ENCODE measurements at places on chromosomes 2 and 18.
A peak's percentile ranks its signal among the peaks of the same experiment; 100 is the strongest.

GRCh38 chr2:169365029-169365480 is 2.7 kb upstream of the LRP2 start:
- peak overlapping the region; percentile 66 for H3K27ac ChIP-seq
- H3K27me3 ChIP-seq, result peaks cover 32% of the 10 kb centered on the region
- peaks cover 20% of the 10 kb centered on the region for H3K36me3 ChIP-seq
- H3K4me1 ChIP-seq, result peaks cover 17% of the 10 kb centered on the region

GRCh38 chr18:35171315-35171987 is 69.4 kb upstream of the ZNF397 start:
- no peaks in the 10 kb centered on the region for H3K4me1 ChIP-seq
- H3K27me3 ChIP-seq, result peaks cover 4% of the 10 kb centered on the region
- H3K4me3 ChIP-seq, result peak overlapping the region; percentile 11
- H3K36me3 ChIP-seq, result no peaks in the 10 kb centered on the region
- peak overlapping the region; percentile 76 for H3K27ac ChIP-seq

DNA sequence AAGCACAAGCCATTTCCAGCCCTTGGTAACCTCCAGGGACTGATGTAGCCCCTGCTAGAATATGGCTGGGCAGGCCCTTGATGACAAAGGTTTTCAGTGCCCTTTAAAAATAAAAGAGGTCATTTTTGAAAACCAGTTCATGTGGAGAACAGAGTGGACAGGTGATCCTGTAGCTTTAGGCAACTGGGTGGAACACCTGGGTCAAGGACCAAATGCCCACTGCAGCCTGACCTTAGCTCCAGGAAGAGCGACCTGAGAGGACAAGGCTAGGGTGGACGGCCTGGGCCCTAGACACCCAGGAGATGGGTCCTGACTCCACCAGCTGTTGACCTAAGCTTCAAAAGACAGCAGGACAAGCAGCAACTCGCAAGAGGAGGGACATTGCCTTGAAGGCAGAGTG is 116.6 kb downstream of the LIPG start:
- ATAC-seq, result no peak
- H3K27ac ChIP-seq, result no peak overlapping the region
- no peak overlapping the region for H3K4me3 ChIP-seq
- H3K36me3 ChIP-seq, result no peaks in the 10 kb centered on the region
- peaks cover 11% of the 10 kb centered on the region for H3K27me3 ChIP-seq
- no peaks in the 10 kb centered on the region for H3K4me1 ChIP-seq

DNA sequence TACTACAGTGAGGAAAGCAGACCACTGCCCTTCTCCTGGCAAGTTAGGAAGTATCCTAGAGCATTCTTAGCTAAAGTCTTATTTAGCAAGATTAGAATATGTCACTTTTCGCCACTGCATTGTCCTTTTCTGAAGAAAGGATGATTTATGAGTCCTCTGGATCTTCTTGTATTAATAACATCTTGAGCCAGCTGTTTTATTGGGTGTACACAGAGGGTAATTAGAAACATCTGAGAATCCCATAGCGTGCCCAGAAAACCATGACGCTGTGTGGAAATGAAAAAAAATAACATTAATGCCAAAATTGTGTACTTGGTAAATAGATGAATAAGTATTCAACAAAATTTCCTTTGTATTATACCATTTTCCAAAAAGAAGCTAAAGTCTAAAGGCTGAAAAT is 198.7 kb downstream of the LTBP1 start:
- H3K36me3 ChIP-seq, result no peaks in the 10 kb centered on the region
- H3K4me3 ChIP-seq, result no peak overlapping the region
- no peak for ATAC-seq
- peaks cover 22% of the 10 kb centered on the region for H3K27me3 ChIP-seq

GRCh38 chr2:215527736-215528135 is 91.9 kb upstream of the FN1 start:
- no peaks in the 10 kb centered on the region for H3K36me3 ChIP-seq
- H3K4me1 ChIP-seq, result no peaks in the 10 kb centered on the region
- ATAC-seq, result no peak
- H3K27me3 ChIP-seq, result no peaks in the 10 kb centered on the region
- no peak overlapping the region for H3K4me3 ChIP-seq

DNA sequence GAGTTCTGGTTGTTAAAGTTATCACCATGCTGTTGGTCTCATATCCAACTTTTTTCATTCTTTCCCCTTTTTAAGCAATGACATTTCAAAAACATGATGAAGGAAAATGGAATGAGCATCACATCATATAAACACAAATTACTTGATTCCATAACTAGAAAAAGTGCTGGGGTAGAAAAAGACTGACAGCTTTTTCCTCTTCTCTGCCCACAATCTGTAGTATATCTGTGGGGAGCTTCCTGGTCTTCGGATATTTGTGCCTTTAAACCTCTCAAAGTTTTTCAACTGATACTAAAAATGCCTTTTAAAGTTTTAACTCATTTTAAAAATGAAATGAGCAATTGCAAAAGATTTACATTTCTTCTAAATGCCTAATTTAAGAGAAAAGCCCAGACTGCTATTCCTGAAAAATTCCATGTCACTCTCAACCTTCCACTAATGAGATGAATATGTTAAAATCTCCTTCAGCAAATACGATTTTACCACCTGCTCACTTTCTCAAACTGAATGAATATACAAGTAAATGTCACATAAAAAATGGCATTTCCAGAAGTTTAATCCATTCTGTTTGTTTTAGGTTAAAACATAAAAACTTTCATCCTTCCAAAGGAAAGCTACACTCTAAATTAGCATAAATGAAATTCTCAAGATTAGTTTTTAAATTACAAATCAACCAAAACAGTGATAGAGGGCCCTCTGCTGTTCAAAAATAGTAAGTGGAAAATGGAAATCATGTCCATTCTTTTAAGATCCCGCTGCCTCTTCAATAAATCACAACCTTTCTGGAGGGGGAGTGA is 2.1 kb downstream of the DNAH7 start:
- no peak for ATAC-seq
- no peak overlapping the region for H3K27ac ChIP-seq
- peaks cover 4% of the 10 kb centered on the region for H3K4me1 ChIP-seq
- no peaks in the 10 kb centered on the region for H3K36me3 ChIP-seq
- peak overlapping the region; percentile 32 for H3K4me3 ChIP-seq
- H3K27me3 ChIP-seq, result no peaks in the 10 kb centered on the region

- peaks cover 8% of the 10 kb centered on the region for H3K27me3 ChIP-seq
- H3K4me3 ChIP-seq, result no peak overlapping the region
- H3K27ac ChIP-seq, result no peak overlapping the region
- no peaks in the 10 kb centered on the region for H3K36me3 ChIP-seq
- ATAC-seq, result no peak
- no peaks in the 10 kb centered on the region for H3K4me1 ChIP-seq
These were observed 404.6 kb upstream of the CWC22 start for GRCh38 chr2:180411661-180412060.

GRCh38 chr18:13267431-13267873 is 48.9 kb downstream of the LDLRAD4 start:
- H3K27ac ChIP-seq, result peak overlapping the region; percentile 95
- ATAC-seq, result peak; percentile 24
- no peaks in the 10 kb centered on the region for H3K36me3 ChIP-seq
- peaks cover 47% of the 10 kb centered on the region for H3K4me1 ChIP-seq
- no peaks in the 10 kb centered on the region for H3K27me3 ChIP-seq

DNA sequence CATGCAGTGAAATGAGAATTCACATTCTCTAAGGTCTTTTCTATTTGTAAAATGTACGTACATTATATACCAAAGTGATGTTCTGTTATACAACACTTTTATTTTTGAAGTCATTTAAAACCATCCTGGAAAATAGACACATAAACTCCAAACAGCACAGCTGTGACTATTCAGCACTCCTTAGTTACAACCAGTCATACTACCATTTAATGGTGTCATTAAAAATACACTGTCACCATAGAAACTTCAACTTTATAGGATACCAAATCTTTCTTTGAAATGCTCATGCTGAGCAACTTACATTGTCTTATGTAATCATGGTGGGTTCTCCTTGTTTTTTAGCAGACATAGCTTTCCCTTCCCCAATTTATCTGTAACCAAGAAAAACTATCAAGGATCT is 85.3 kb downstream of the METTL4 start:
- H3K27me3 ChIP-seq, result peaks cover 32% of the 10 kb centered on the region
- no peak overlapping the region for H3K4me3 ChIP-seq
- H3K36me3 ChIP-seq, result no peaks in the 10 kb centered on the region
- no peaks in the 10 kb centered on the region for H3K4me1 ChIP-seq
- H3K27ac ChIP-seq, result no peak overlapping the region

- peak overlapping the region; percentile 92 for H3K27ac ChIP-seq
- H3K27me3 ChIP-seq, result no peaks in the 10 kb centered on the region
- H3K4me1 ChIP-seq, result peaks cover 24% of the 10 kb centered on the region
- H3K36me3 ChIP-seq, result peaks cover 100% of the 10 kb centered on the region
These were observed 80.4 kb downstream of the LPIN2 start for GRCh38 chr18:2932247-2933181.

DNA sequence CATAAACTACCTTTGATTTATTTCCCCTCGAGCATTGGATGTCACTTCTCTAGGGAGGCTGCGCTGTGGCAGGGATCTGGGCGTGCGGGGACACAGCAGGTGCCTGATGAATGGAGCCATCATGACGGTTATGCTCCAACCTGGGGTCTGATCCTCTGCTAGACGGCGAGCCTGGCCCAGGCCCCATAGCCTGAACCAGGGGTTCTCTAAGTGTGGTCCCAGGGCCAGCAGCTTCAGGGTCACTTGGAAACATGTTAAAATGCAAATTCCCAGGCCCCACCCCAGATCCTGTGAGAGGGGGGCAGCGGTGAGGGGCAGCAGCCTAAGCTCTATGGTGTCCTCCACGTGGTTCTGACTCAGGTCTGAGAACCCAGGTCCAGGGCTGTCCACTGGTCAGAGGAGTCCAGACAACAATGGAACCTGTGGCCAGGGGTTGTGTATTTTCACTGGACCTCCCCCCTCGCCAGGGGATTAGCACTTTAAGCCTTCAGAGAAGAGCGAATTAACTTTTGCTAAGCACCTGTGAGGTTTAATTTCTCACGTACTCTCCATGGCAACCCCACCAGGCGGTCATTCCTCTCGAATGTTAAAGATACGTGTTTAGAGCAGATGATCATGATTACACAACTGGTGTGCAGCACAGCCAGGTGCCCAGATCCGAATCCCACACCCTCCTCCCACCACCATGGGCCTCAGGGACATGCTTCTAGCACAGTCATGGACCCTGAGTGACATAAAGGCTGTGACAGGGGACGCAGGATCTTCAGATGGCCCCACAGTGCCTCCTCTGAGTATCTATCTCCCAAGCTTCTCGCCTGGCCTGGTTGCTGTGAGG is 1.6 kb upstream of the ARHGEF4 start:
- no peaks in the 10 kb centered on the region for H3K4me1 ChIP-seq
- ATAC-seq, result no peak
- no peak overlapping the region for H3K4me3 ChIP-seq
- no peak overlapping the region for H3K27ac ChIP-seq
- peaks cover 21% of the 10 kb centered on the region for H3K27me3 ChIP-seq

GRCh38 chr2:48723129-48723528 is 32.4 kb downstream of the LHCGR start:
- no peaks in the 10 kb centered on the region for H3K36me3 ChIP-seq
- peak; percentile 57 for ATAC-seq
- H3K27me3 ChIP-seq, result peaks cover 9% of the 10 kb centered on the region
- no peaks in the 10 kb centered on the region for H3K4me1 ChIP-seq

DNA sequence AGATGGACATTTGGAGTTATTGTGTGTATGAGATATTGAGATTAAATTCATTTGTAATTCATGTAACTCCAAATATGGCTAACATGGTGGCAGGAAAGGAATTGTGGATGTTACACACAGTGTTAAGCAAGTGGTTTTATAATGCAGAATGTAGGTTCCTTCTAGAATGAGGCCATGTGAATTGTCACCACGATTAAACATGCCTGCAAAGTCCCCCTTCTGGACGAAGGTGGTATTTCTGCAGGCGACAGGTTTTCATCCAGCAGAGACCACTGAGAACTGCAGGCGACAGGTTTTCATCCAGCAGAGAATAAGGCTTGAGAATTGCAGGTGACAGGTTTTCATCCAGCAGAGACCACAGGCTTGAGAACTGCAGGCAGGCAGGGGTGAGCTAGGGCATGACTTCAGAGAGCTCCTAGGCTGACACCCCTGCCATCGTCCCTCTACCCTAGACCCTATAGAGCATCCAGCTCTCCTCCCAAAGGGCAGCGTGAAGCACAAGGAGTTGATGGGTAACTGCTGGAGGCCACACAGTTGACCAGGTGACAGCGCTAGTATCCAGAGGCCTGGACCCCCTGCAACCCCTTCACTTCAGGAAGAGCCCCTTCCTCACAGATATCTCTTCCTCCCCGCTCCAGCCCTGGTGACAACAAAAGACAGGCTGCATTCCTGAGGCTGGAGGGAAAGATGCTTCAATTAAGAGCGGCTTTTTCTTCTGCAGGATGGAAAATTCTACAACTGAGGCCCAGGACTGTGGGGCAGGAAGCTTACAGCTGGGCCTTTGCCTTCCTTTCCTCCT is 175.8 kb downstream of the LOXHD1 start:
- H3K36me3 ChIP-seq, result no peaks in the 10 kb centered on the region
- no peaks in the 10 kb centered on the region for H3K27me3 ChIP-seq
- no peak for ATAC-seq
- H3K4me1 ChIP-seq, result peaks cover 4% of the 10 kb centered on the region

- no peak overlapping the region for H3K27ac ChIP-seq
- H3K4me1 ChIP-seq, result no peaks in the 10 kb centered on the region
- H3K4me3 ChIP-seq, result no peak overlapping the region
- H3K27me3 ChIP-seq, result peaks cover 8% of the 10 kb centered on the region
- H3K36me3 ChIP-seq, result no peaks in the 10 kb centered on the region
These were observed 175.4 kb upstream of the SPRED2 start for GRCh38 chr2:65607662-65608305.

GRCh38 chr2:54053830-54054229 is 61.6 kb upstream of the ACYP2 start:
- peak overlapping the region; percentile 66 for H3K4me3 ChIP-seq
- H3K36me3 ChIP-seq, result peaks cover 6% of the 10 kb centered on the region
- H3K27me3 ChIP-seq, result no peaks in the 10 kb centered on the region
- peak; percentile 55 for ATAC-seq
- peaks cover 17% of the 10 kb centered on the region for H3K4me1 ChIP-seq

GRCh38 chr18:55841314-55841713 is 253.3 kb upstream of the TCF4 start:
- H3K27ac ChIP-seq, result no peak overlapping the region
- no peaks in the 10 kb centered on the region for H3K36me3 ChIP-seq
- H3K4me1 ChIP-seq, result no peaks in the 10 kb centered on the region
- H3K4me3 ChIP-seq, result no peak overlapping the region
- no peak for ATAC-seq
- H3K27me3 ChIP-seq, result no peaks in the 10 kb centered on the region

- ATAC-seq, result no peak
- peaks cover 6% of the 10 kb centered on the region for H3K4me1 ChIP-seq
- no peak overlapping the region for H3K4me3 ChIP-seq
- H3K27ac ChIP-seq, result no peak overlapping the region
- H3K27me3 ChIP-seq, result peaks cover 26% of the 10 kb centered on the region
These were observed 69.2 kb upstream of the HNRNPA3 start for GRCh38 chr2:177143444-177143843.

DNA sequence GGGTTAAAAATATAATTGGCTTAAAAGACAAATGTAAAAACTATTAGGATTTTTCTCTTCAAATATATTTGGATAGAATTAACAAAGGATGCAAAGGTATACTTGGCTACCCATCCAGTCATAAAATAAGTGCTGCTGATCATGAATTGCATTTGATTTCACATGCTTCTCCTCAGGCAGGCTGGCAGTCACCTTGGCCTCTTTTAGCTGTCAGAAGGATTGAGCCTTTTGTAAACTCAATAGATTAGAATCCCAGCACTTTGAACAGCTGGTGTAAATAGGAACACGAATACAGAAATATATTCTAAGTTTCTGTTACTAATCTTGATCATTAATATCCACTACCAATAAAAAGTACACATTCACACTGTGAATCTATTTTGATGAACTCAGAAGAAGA is 169.4 kb upstream of the UNC80 start:
- H3K4me3 ChIP-seq, result no peak overlapping the region
- H3K36me3 ChIP-seq, result no peaks in the 10 kb centered on the region
- ATAC-seq, result no peak

GRCh38 chr2:71715241-71715750 is 261.9 kb downstream of the DYSF start:
- no peak for ATAC-seq
- H3K4me1 ChIP-seq, result no peaks in the 10 kb centered on the region
- H3K27me3 ChIP-seq, result peaks cover 12% of the 10 kb centered on the region
- H3K36me3 ChIP-seq, result no peaks in the 10 kb centered on the region
- no peak overlapping the region for H3K4me3 ChIP-seq
